ENCODE measurements at places on chromosomes 6 and 20. TPM values are rescaled to one million over a fixed set of nuclear protein-coding genes. Genes with fewer than 3 reads are reported as not detected.

DNA sequence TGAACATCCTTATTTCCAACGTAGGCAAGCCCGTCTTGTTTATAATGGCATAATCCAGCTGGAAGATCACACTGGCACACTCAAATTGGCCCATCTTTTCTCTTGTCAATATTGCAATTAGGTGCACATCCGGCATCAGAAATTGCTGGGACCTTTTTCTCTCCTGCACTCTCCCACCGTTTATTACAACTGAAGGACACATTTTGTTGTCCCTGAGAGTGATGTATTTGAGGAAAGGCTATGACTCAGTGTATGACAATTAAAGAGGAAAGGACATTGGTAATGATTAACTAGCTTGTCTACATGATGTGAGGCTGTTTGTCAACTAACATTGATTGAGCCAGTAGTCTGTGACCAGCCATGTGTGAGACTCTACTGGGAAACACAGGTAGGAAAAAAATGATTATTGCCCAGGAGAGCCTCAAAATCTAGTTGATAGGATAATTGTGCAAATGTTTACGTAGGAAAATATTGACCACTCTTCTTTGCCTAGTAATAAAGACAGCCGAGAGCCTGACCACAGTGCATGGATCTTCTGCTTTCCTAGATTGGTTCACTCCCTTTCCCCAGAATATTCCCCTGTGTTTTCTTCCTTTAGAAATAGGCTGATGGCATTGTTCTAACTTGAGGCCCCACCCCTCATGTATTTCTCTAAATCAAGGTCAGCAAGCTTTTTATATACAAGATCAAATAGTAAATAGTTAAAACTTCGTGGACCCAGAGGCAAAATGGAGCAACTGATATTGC is 230.0 kb upstream of the BTBD3 start:
- no peak overlapping the region for H3K4me3 ChIP-seq
- DNase-seq = no peak
- no peaks in the 10 kb centered on the region for H3K4me1 ChIP-seq
- no peak overlapping the region for H3K27ac ChIP-seq
- peaks cover 9% of the 10 kb centered on the region for H3K27me3 ChIP-seq

GRCh38 chr6:106913676-106914280 is 60.8 kb downstream of the CD24 start:
- no peaks in the 10 kb centered on the region for H3K36me3 ChIP-seq
- no peak overlapping the region for H3K27ac ChIP-seq
- peaks cover 10% of the 10 kb centered on the region for H3K27me3 ChIP-seq
- no peak for DNase-seq
- no peaks in the 10 kb centered on the region for H3K4me1 ChIP-seq

- H3K27me3 ChIP-seq = no peaks in the 10 kb centered on the region
- H3K27ac ChIP-seq = no peak overlapping the region
- H3K4me1 ChIP-seq = no peaks in the 10 kb centered on the region
- no peak for DNase-seq
- H3K36me3 ChIP-seq = peaks cover 4% of the 10 kb centered on the region
Observed at GRCh38 chr20:18916886-18917750, 103.5 kb downstream of the SCP2D1 start.

GRCh38 chr20:43529457-43530153 is 22.1 kb downstream of the L3MBTL1 start:
- no peak overlapping the region for H3K27ac ChIP-seq
- H3K4me1 ChIP-seq = peaks cover 18% of the 10 kb centered on the region
- DNase-seq = no peak
- peaks cover 3% of the 10 kb centered on the region for H3K27me3 ChIP-seq
- H3K36me3 ChIP-seq = no peaks in the 10 kb centered on the region

The CRYBG1 gene
- 8.2 TPM for total RNA-seq

DNA sequence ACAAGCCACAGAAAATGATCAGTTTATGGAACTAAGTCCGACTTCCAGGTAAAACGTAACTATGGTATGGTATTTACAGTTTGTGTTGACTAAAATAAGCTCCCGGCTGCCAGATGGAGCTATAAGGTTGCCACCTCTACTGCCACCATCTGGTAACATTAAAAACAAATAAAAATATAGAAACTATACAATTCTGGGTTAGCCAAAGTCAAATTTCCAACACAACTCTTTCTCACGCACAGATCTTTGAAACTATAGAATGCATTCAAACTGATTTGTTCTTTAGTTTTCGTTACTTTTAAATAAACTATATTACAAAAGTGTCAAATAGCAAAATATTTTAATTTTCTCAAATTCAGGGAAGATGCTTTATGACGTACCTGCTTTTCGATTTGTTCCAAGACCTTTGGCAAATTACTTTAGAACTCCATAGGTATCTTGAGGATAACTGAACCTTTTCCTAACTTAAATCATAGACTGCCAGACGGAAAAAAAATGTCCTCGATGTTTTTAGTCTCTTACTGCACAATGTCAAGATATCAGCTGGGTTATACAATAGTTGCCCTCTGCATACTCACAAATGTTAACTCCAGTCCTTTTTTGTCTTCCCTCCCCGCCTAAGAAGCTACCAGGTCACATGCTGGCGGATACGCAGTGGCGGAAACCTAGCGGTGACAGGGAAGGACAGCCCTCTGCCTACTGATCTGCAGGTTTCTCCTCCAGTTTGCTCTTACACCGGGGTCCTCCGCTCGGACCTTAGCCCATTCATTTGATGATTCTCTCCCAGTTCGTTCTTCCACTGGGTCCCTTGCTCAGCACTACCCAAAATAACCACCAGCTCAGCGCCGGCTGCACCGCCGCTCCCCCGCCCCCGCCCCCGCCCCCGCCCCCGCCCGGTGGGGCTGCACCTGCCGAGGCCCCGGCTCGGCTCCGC is 888 bp downstream of the SLC17A5 start:
- H3K4me1 ChIP-seq = peaks cover 56% of the 10 kb centered on the region
- peak overlapping the region; percentile 98 for H3K4me3 ChIP-seq
- peaks cover 3% of the 10 kb centered on the region for H3K27me3 ChIP-seq
- H3K27ac ChIP-seq = peak overlapping the region; percentile 89

DNA sequence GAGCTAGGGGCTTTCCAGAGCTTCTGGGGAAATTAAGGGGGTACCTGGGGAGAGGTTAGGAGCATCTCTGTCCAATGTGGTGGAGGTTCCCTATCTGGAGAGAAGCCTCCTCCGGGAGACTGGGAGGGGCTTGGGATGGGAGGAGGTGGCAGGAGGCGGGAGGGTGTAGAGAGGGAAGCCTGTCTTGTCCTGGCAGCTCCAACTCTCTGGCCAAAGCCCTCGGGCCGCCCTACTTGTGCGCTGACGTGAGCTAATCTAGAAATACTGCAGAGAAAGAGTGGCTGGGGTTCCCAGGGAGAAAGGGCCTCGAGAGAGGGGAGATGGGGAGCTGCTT is 1.6 kb upstream of the SLC32A1 start:
- no peak overlapping the region for H3K4me3 ChIP-seq
- no peak overlapping the region for H3K27ac ChIP-seq
- peaks cover 2% of the 10 kb centered on the region for H3K36me3 ChIP-seq

The TENT5A gene
- 58.0 TPM for total RNA-seq

- no peaks in the 10 kb centered on the region for H3K27me3 ChIP-seq
- no peaks in the 10 kb centered on the region for H3K4me1 ChIP-seq
- H3K36me3 ChIP-seq = no peaks in the 10 kb centered on the region
- H3K4me3 ChIP-seq = no peak overlapping the region
- no peak overlapping the region for H3K27ac ChIP-seq
Observed at GRCh38 chr6:164150232-164150631, 735.7 kb downstream of the QKI start.

- no peak for DNase-seq
- H3K27me3 ChIP-seq = no peaks in the 10 kb centered on the region
- no peak overlapping the region for H3K4me3 ChIP-seq
- H3K27ac ChIP-seq = no peak overlapping the region
- H3K36me3 ChIP-seq = no peaks in the 10 kb centered on the region
Observed at GRCh38 chr6:167462514-167463312, 137.8 kb downstream of the TTLL2 start.

- H3K4me3 ChIP-seq = no peak overlapping the region
- DNase-seq = no peak
- H3K27ac ChIP-seq = no peak overlapping the region
- no peaks in the 10 kb centered on the region for H3K4me1 ChIP-seq
- H3K36me3 ChIP-seq = no peaks in the 10 kb centered on the region
Observed at GRCh38 chr6:89581689-89582088, 56.9 kb downstream of the LYRM2 start.

The PLCB1 gene
- 18.1 TPM for total RNA-seq

DNA sequence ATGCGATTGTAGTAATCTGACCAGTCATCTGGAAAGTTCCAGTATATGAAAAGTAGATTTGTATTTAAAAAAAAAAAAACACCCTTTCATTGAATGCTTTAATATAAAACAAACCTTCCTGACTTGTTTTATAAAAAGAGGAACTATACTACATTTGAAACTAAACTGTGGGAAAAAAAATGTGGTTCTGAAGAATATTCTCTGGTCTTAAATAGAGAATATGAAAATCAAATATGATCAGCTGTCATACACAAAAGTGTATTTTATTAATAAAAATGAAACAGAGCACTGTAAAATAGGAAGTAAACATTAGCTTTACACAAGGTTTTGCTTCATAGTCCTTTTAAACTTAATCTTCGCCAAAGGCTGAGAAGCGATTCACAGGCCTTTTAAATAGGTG is 25.3 kb upstream of the CD83 start:
- no peaks in the 10 kb centered on the region for H3K36me3 ChIP-seq
- H3K27me3 ChIP-seq = peaks cover 19% of the 10 kb centered on the region
- no peak for DNase-seq
- peaks cover 4% of the 10 kb centered on the region for H3K4me1 ChIP-seq
- H3K4me3 ChIP-seq = no peak overlapping the region

The DDX43 gene
- total RNA-seq = not detected

- peaks cover 5% of the 10 kb centered on the region for H3K36me3 ChIP-seq
- peaks cover 17% of the 10 kb centered on the region for H3K27me3 ChIP-seq
- no peak overlapping the region for H3K27ac ChIP-seq
- no peak for DNase-seq
- H3K4me1 ChIP-seq = peaks cover 8% of the 10 kb centered on the region
Observed at GRCh38 chr6:35547676-35548075, 35.0 kb upstream of the TULP1 start.

The RAB44 gene
- not detected for total RNA-seq

- H3K4me3 ChIP-seq = no peak overlapping the region
- no peaks in the 10 kb centered on the region for H3K4me1 ChIP-seq
- no peaks in the 10 kb centered on the region for H3K36me3 ChIP-seq
- no peak for DNase-seq
- H3K27me3 ChIP-seq = no peaks in the 10 kb centered on the region
Observed at GRCh38 chr20:55415567-55416142, 589.7 kb downstream of the CBLN4 start.

DNA sequence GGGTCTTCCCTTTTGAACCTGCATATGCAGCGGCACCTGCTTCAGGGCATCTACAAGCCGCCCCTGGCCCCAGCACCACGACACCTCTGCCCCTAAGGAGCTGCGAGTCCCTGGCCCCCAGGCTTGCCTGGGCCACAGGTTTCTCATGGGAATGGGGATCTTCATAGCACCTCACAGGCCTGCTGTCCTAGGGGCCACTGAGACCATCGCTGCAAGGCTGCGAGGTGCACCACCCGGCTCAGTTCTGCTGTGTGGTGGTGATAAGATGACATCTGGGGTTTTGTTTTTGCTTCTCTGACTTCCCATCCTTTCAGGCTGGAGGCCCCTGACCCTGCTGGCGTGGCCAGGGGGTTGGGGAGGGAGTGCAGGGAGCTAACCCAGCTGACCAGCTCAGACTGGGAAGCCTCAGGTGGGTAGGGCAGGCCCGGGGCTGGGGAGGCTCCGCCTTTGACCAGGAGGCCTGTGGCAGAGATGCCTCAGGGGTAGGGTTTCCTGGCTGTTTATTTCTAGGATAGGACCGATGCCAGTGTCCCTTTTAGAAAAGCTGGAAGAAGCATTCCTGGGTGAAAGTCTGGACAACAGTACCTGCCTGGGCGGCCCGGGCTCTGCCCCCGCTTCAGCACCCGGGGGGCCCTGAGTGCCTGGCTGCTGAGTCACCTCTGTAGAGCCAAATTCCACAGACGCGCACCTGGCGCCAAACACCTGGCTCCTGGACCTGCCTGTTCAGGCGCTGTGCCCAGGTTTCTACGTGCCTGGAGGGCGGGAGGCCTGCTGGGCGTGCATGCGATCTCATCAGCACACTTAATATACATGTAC is 264.7 kb downstream of the DLL1 start:
- H3K27ac ChIP-seq = no peak overlapping the region
- H3K4me3 ChIP-seq = no peak overlapping the region
- DNase-seq = no peak
- no peaks in the 10 kb centered on the region for H3K4me1 ChIP-seq
- H3K27me3 ChIP-seq = no peaks in the 10 kb centered on the region

DNA sequence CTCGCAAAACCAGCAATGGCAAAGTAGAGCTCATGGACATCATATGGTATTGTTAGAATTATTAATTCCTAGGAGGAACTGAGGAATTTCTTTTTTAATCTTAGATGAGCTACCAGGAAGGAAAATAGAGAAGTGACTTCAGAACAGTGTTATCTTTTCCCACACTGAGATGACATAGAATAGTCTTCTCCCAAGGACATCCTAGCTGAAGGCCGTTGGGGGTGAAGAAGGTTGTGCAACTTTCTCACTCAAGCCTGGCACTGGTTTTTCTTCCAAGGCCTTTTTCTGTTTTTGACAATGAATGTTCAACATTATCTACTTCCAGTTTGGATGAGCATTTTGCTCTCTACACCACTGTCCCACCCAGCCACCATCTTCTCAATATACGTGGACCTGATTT is 35.8 kb upstream of the MAS1 start:
- no peaks in the 10 kb centered on the region for H3K36me3 ChIP-seq
- no peaks in the 10 kb centered on the region for H3K4me1 ChIP-seq
- no peak overlapping the region for H3K4me3 ChIP-seq
- H3K27me3 ChIP-seq = peaks cover 17% of the 10 kb centered on the region

DNA sequence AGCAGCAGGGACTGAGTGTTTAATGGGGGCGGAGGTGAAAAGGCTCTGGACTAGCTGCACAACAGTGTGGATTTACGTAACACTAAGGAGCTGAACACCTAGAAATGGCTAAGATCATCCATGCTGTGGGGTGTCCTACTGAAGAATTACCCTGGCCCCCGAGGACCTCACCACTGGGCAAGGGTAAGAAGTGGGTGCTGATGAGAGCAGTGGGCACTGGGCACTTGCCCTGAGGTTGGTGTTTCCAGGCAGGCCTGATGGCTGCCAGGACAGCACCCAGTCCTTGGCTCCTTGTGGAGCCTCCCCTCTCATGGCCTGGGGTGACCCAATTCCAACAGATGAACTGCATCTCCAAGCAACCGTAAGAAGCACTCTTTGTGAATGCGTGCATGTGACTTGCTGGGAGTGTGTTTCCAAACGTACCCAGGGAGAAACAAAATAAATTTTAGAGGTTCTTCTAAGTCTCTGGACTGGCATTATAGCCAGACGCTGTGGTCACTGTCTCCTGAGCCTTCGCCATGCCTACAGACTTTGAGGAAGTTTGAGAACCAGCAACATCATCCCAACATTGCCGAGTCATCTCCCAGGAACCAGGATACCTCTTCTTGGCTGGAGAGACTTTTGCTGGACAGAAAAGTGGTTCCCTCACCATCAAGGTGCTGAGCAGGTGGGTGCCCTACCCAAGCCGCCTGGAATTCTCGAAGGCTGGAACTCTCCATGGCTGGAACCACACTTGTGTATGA is 245.9 kb downstream of the ERMARD start:
- H3K4me1 ChIP-seq = no peaks in the 10 kb centered on the region
- no peaks in the 10 kb centered on the region for H3K27me3 ChIP-seq
- peaks cover 4% of the 10 kb centered on the region for H3K36me3 ChIP-seq

The PEX3 gene
- 21.4 TPM for total RNA-seq

The DZANK1 gene
- 1.6 TPM for total RNA-seq
